ENCODE measurements at places on chromosomes 4 and X.

- DNase-seq = no peak
These were observed 197.2 kb downstream of the BANK1 start for GRCh38 chr4:101987623-101988243.

GRCh38 chr4:186021461-186022167 lies 47.3 kb upstream of the TLR3 start:
- peak; percentile 56 for DNase-seq

DNA sequence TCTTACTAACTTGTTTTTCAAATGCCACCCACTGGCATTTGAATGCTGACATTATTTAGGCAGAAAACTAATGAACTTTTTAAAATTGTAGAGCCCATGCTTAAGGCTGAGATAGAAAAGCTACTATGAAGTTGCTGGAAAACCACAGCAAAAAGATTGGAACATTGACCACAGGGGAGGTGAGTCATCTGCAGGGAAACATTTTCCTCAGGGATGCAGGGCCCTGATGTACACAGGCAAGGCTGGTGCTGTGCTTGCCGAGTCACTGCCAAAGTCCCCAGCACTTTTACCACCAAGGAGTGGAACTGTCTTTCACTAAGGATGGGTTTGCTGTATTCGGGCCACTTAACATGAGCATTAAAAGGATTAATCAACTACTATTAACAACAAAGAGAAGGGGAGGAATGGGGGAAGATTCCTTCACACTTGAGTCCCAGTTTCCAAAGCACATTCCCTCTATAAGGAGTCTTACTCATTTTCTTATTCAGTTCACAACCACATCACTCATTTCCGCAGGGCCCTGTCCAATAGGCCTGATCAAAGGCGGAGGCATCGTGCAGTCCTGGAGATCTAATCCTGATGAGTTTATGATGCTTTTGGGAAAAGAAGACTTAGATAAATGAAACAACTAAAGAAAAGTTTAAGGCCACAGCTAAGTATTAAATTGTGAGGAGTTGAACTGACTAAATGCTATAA lies 202.9 kb upstream of the NPY2R start:
- DNase-seq = no peak

DNA sequence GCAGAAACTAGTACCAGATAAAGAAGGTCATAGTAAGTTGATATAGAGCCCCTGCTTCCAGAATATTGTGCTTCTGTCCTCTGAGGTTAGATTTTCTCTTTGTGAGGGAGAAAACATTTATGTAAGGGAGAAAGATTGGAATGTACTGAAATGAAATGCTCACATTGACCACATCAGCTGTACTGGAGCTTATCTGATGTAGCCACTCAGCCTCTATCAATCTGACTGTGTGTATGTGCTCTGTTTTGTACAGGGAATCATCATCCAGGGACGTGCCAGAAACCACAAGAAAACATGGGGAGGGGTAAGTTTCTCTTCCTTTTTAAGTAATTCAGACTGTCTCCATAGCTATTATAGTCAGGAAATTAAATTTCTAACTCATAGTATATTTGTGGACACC lies 56.8 kb downstream of the PRRG1 start:
- no peak for DNase-seq

DNA sequence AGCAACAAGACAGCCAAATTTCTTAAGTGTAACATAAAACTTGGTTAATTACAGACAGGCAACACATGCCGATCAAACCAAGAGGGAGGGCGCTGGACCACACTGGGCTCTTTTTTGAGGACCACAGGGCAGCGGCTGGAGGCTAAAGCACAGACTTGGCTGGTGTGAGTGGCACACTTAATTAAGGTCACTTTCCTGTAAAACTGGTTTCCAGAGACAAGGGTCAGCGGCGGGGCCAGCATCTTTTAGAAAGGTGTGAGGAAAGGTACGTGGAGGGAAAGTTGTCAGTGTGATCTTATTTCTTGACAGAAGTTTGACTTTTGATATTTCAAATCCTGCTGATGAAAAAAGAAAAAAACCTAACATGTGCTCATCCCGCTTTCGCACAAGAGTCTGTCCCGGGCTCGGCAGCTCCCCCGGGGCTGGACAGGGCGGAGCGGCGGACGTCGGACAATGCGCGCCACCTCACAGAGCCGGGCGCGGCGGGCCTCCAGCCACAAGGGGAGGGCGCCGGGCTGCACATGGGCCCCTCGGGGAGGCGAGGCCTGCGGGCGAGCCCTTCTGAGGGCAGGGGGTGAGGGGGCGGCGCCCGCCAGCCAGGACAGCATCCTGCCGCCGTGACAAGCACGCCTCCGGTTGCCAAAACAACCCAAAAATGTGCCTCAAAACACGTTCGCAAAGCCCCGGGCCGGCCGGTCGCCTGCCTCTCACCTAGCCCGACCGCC lies 660 bp upstream of the HSPA4L start:
- DNase-seq = no peak

DNA sequence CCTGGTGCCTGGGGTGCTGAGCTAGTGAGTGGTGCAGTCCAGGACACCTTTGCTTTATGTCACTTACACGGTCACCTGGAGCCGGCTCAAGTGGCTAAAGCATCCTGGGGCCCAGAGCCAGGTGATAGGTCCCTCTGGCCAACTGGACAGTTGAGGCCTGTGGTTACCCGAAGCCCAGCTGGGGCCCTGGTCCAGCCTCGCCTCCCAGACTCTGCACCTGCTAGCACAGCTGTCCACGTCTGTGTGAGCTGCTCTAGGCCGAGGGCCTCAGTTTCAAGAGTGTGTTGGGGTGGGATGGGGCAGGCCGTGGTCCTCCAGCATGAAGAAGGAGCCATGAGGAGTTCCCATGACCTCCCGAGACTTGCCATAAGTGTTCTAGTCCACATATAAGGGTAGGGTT lies 7.7 kb upstream of the ADD1 start:
- no peak for DNase-seq

DNA sequence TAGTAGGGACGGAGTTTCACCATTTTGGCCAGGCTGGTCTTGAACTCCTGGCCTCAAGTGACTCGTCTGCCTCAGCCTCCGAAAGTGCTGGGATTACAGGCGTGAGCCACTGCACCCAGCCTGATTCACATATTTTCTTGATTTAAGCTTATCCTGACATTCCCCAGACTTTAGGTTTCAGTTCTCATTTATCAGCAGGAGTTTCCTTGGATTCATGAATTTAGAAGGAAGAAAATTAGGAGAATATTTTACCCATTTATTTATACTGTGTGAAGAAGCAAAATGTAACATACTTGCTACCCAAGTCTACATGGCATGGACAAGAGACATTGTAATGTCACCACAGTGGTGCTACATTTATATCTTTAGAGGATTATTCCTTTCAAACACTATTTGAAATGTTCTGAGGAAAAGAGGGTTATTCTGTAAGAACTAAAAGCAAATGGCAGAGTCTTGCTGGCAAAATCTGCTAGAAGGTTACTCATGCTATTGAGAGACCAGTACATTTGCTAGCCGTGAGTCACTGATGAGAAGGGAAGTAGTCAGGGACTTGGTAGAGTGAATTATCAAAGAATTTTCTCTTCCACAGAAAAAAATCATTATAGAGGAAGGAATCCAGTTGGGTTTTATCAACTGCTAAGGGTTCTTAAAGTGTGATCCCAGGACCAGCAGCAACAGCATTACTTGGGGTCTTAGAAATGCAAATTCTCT lies 26.1 kb upstream of the CFAP299 start:
- DNase-seq = no peak

GRCh38 chr4:90745176-90745575 lies 618.0 kb downstream of the CCSER1 start:
- no peak for DNase-seq

- DNase-seq = no peak
These were observed 101.8 kb upstream of the HPF1 start for GRCh38 chr4:169859366-169860216.

GRCh38 chr4:9880406-9881197 lies 99.2 kb downstream of the DRD5 start:
- no peak for DNase-seq

DNA sequence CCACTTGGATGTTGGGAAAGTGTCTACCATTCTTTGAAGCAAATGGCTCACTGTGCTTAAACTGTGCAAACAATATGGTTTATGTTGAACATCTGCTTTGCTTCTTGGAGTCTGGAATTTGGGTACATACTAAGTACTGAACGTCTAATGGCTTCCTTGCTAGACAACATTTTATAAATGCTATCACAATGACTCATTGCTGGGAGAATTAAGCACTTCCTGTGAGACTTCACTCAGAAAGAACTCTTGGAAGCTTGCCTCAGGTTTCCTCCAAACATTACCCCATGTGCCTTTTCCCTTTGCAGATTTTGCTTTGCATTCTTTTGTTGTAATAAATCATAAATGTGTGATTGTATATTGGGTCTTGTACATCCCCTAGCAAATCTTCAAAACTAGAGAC lies 139.7 kb downstream of the PACRGL start:
- DNase-seq = no peak

- DNase-seq = peak; percentile 11
These were observed 17.4 kb downstream of the FAM199X start for GRCh38 chrX:104183685-104184084.

- DNase-seq = no peak
These were observed 3.8 kb downstream of the MTM1 start for GRCh38 chrX:150572206-150572605.

GRCh38 chr4:30833206-30833605 lies 113.0 kb downstream of the PCDH7 start:
- DNase-seq = peak; percentile 16

- DNase-seq = no peak
These were observed 1069.5 kb downstream of the FAM133A start for GRCh38 chrX:94743478-94743877.

DNA sequence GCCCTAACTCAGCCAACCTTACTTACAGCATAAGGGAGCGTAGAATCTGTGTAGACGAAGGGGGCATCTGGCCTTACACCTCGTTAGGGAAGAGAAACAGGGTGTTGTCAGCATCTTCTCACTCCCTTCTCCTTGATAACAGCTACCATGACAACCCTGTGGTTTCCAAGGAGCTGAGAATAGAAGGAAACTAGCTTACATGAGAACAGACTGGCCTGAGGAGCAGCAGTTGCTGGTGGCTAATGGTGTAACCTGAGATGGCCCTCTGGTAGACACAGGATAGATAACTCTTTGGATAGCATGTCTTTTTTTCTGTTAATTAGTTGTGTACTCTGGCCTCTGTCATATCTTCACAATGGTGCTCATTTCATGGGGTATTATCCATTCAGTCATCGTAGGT lies 14.6 kb downstream of the PLP1 start:
- DNase-seq = peak; percentile 19

- no peak for DNase-seq
These were observed 31.0 kb downstream of the SLC10A6 start for GRCh38 chr4:86818211-86818610.

GRCh38 chr4:8260656-8261111 lies 8.9 kb upstream of the HTRA3 start:
- DNase-seq = no peak

DNA sequence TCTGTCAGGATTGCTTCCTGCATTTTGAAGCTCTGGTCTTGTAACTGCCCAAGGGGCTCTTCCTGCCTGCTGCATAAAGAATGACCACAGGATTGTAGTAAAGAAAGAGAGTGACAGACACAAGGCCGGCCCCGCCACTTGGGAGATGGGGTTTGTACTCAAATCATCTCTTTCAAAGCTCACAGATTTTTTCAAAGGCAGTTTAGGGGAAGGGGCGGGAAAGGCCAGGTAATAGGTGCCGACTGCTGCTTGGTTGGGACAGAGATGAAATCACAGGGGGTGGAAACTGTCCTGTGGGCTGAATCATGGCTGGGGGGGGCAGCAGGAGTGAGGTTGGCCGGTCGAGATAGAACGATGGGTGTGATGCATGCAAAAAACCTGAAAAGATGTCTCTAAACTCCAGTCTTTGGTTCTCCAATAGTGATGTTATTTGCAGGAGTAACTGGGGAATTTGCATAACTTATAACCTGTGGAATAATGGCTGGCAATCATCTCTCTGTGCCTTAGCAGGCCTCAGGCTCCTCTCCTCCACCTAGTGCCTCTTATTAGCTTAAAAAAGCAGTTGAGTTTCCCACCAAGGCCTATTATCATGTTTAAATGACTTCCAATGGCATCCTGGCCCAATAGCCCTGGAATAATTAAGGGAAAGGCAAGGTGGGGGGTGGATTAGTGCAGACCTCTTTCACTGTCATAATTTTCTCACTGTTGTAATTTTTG lies 778.4 kb upstream of the FRG1 start:
- DNase-seq = no peak

- no peak for DNase-seq
These were observed 55.3 kb downstream of the FIP1L1 start for GRCh38 chr4:53432528-53433424.

DNA sequence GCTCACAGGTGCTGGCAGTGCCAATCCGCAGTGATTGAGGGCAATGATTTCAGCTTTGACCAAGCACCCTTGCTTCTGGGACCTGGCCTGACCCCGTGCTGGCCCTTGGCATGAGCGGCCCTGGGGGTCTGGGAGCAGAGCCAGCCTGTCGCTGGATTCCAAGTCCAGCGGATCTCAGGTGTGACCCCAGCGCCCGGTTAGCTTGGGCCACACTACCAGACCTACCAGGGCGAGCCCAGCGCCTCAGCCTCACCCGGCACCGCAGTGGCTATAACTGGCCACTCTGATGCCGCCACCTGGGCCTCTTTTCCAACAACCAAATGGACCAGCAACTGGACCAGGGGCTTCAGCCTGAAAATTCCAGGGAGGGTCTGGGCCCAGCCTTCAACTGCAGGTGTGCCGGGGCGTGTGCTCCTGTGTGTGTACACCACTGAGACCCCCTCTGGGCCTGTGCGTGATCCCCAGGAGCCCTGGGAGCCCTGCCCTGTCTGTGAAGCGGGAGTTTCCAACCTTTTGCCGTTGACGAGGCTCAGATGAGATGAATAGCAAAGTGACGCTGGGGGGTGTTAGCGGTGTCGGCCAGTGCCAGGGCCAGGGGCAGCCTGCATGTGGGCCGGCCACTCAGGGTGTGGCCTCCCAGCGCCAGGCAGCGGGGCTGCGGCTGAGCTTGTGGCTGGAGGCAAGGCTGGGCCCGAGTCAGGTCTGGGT lies 658 bp downstream of the SH3TC1 start:
- no peak for DNase-seq

DNA sequence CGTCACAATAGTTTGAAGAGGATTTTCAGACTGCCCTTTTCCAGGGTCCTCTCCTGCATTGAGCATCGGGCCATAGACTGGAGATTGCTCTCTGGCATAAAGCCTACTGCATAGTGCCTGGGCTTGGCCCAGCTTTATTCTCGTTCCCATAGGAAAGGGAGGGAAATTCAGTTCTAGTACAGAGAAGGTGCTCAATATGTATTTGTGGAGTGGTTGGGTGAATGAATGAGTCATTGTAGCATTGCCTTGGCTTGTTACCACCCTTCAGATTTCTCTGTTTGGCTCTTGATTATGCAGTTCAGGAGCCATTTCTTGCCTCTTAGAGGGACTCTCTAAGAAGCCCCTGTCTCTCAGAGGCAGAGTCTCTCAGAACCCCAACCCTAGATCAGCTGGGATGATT lies 2.6 kb downstream of the TMEM35A start:
- no peak for DNase-seq

DNA sequence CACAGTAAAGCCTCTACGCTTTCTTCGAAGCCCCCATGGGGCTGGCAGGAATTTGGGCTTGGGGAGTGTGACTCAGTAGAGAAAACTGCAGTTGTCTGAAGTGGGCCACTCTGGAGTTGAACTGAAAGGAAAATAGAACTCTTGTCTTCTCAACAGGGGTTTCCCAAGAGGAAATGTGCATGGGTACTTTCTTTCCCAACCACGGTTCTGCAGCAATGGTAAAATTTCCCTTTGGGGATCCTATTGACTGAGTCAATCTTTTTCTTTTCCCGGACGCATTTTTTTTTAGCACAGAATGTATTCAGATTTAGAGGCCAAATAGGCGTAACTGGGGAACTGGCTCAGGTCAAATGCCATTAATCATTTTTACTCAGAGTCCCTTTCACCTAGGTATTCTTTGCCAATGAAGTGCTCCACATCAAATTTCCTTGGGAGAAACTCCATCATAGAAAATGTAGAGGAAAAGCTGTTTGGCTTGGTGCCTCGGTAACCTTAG lies 269.3 kb downstream of the STIM2 start:
- DNase-seq = no peak
